NCI-H2029 treated with DMSO at 0.1 percent for 48 hours (cell line): ENCODE measurements at places on chromosomes 3 and 15.

- no peak for DNase-seq
Observed at GRCh38 chr15:71809346-71809745, 1.0 kb upstream of the NR2E3 start.

DNA sequence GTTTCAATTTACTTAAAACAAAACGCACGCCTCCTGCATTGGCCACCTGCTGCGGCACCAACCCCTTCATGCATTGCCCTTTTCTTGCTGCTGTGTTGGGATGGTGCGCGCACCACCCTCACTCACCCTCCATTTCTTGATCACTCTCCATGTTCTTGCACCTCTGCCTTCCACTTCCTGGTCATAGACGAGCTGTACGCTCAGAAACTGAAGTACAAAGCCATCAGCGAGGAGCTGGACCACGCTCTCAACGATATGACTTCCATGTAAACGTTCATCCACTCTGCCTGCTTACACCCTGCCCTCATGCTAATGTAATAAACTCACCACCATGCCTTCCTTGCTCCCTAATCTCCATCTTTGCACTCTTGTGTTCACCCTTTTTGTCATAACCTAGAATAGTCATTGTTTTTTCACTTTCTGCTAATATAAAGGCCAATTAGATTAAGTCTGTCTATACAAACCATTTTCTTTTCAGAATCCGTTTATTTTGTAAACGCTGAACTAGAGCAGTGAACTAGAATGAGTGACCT, 21.4 kb downstream of the TPM1 start:
- DNase-seq = no peak

DNA sequence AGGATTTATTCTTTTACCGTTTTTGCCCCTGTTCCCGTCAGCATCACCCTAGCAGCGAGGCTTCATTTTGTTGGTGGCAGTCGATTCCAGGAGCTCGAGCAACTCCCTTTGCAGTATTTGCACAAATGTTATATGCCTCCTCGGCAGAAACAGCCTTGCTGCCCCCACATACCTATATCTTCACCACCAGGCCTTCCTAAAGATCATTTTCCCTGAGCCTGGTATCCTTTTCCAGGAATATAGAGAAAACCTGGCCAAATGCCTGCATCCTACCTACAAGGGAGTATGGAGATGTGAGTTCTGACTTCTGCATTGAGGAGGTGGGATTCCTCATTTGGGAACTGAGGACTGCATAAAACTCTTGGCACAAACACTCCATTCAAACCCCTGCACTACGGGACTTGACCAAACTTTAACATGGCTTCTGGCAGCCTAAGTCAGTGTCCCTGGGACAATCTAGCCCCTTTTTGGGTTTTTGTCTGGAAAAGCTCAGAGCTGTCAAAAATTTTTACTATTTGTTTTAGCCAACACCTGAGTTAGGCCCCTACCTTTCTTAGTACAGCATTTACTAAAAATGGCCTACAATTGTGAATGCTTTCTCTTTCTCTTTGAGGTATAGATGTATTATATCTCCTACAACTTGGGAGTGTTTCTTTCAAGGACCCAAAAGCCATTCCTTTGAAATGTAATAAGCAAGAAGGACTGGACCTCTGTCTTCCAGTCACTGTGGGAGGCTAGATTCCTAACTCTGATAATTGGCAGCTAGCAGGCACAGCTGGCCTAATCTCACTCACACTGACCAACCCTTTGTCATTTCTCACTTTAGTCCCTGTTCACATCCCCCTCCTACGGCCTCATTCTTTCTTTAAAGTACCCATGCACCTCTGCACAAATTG, 12.1 kb upstream of the UBE2Q2 start:
- DNase-seq = no peak

DNA sequence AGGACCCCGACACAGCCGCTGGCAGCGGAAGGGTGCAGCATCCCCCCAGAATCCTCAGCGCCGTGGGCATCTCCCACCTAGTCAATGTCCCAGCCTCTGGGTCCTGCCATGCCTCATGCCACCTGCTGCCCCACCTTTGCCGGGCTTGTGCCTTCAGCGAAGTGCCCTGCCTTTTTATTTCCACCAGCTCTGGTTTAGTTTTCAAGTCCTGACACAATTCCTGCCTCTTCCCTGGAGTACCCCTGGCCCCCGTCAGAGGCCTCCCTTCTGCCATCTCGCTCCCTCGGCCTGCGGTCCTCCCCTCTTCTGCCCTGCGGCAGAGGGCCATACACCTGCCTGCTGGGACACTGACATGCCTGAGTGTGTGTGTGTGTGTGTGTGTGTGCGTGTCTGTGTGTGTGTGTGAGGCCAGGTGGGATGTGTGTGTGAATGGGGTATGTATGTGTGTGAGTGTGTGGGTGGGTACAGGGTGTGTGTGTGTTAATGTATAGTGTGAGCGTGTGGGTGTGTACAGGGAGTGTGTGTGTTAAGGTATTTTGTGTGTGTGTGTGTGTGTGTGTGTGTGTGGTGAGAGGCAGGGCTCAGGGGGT, 129.9 kb downstream of the SMAD6 start:
- no peak for DNase-seq

GRCh38 chr3:142628801-142629200, 32.6 kb downstream of the PLS1 start:
- DNase-seq = no peak

- no peak for DNase-seq
Observed at GRCh38 chr15:85607141-85607806, 187.5 kb downstream of the KLHL25 start.

DNA sequence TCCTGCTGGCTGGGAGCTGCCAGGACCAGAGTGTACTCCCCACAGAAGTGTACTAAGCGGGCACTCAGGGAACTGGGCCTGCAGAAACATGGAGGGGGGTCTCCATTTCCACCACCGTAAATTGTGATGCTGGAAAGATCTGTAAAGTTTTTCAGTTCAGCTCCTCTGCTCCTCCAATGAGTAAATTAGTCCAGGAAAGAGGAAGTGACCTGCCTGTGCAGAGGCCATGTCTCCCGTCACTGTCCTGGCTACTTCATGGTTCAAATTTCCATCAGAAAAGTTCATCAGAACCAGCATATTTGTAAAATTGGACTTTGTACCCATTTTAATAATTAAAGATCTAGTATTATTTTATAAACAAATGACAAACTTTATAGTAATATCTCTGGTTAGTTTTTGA, 226.7 kb upstream of the THBS1 start:
- DNase-seq = no peak
